ENCODE measurements at places on chromosomes 2 and 18.
A peak's percentile ranks its signal among the peaks of the same experiment; 100 is the strongest.

DNA sequence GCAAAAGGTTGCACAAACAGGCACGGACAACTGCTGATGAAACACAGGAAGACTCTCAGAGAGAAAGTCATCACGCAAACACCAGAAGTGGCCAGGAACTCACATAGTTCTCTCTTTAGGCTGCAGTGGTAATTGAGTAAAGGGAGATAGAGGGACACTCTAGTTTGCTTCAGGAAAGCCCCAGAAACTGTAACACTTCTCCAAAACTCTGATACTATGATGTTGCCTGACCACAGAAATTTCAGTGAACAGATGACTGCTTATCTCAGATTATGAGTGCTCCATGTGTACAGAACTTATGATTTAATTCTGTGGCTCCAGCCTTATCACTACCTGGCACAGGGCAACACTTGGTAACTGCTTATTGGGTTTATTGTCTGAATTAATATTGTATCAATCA, 311.5 kb upstream of the GYPC start:
- no peak for DNase-seq

GRCh38 chr18:44558767-44559166, 121.9 kb upstream of the SETBP1 start:
- no peak for DNase-seq

DNA sequence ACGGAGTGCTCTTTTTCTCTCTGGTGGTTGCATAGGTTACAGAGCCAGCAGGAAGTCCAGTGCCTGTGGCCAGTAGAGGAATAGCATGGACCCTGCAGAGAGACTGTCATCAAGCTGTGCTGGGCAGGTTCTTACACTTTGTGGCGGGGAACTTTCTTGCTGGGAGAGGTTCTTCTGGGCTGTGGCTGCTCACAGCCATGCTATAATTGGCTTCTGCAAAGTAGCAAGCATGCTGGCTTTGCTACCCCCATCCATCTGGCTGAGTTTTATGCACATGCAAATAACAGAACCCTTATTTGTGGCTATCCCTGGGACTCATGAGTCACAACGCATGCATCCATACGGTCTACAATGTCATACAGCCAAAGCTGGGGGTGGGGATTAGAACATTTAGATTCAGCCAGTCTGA, 68.9 kb downstream of the PLCL1 start:
- DNase-seq = no peak

DNA sequence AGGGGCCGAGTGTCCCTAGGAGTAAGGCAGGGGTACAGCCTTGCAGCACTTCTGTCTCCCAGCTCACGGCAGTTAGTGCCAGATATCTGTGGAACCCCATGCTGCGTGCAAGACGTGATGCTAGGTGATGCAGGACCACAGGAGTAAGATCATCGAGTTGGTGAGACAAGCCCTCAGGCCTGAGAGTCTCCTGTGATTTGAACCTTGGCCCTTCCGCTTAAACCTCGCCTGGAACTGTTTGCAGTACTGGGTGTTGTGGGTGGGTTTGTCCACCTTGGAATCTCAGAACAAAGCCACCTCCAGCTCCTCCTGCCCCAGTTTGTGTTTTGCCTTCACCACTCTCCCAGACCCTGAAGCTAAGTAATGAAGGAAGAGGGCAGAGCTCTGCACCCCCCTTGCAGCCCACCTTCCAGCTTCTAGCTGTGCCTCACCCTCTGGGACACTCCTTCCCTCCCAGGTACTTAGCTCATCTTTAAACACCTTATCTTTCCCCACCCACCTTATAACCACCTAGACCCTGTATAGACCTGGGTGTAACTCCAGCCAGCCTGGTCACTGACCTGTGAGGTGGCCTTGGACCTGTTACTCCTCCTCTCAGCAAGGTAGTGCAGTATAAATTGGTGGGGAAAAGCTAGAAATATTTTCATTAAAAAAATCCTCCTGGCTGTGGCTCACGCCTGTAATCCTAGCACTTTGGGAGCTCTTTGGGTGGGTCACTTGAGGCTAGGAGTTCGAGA, 6.6 kb downstream of the CNNM4 start:
- no peak for DNase-seq

DNA sequence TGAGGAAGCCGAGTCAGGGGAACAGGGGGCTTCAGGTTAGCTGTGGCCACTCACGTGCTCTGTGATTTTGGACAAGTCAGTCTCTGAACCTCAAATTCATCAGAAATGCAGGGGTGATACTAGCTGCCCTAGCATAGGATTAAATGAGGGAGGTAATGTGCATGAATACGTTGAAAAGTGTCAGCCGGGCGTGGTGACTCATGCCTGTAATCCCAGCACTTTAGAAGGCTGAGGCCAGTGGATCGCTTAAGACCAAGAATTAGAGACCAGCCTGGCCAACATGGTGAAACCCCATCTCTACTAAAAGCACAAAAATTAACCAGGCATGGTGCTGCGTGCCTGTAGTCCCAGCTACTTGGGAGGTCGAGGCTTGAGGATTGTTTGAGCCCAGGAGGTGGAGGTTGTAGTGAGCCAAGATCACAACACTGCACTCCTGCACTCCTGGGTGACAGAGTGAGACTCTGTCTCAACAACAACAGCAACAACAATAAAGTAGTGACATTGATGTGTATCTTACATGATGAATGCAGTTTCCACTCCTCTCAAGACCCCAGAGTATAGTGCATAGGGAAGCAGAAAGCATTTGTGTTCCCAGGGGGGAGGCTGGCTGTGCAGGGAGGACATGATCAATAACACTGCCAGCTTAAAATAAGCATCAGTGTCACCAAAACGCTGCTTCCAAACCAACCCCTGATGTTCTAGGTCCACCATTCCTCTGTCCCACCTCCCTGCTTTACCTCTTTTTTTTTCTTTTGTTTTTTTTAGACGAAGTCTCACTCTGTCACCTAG, 68.8 kb downstream of the HNRNPLL start:
- no peak for DNase-seq

GRCh38 chr2:216775043-216775453, 79.7 kb upstream of the IGFBP5 start:
- DNase-seq = no peak

DNA sequence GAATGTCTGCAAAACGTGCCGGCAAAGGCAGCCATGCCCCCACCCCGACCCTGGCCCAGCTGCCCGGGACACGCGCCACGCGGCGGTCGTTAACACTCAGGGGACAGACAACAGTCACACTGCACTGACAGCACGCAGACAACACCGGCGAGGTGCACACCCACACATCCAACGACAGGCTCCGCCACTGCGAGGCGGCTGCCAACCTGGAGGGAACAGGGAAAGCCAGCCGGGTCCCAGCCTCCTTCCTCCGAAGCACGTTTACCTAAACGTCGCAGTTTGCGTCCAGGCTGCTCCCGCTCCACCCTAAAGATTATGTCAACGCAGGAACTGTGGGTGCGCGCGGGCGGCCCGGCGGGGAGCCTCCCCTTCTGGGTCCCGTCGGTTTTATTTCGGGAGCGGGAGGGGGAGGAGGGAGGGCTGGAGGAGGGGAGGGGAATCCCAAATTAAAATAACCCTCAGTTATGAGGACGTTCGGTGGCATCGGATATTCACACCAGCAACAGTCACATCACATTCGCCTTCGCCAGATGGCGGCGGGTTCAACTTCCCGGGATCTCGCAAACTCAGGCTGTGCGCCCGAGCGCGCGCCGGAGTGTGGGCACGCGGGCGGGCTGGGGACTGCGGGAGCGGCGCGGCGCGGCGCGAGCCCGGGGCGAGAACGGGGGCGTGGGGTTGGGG, 644 bp downstream of the PTGR3 start:
- peak; percentile 63 for DNase-seq

DNA sequence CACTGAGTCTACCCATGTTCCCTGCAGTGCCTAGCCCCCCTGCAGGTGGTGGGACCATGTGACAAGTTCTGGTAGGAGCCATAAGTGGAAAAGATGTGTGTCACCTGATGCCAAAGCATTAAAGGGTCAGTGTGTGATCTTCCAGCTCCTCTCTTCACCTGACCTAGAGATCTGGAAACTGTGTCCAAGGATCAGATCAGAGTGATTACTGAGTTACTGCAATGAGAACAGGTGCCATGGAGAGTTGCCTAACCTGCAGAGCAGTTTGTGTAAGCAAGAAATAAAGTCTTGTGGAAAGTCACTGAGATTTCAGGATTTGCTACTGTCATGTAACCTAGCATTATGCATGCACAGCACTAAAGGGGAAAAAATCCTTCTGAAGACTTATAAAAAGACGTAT, 90.6 kb downstream of the ACVR1C start:
- DNase-seq = no peak

GRCh38 chr2:37000318-37000717, 34.0 kb upstream of the STRN start:
- DNase-seq = no peak

GRCh38 chr2:164746713-164747112, 94.9 kb downstream of the COBLL1 start:
- DNase-seq = no peak

DNA sequence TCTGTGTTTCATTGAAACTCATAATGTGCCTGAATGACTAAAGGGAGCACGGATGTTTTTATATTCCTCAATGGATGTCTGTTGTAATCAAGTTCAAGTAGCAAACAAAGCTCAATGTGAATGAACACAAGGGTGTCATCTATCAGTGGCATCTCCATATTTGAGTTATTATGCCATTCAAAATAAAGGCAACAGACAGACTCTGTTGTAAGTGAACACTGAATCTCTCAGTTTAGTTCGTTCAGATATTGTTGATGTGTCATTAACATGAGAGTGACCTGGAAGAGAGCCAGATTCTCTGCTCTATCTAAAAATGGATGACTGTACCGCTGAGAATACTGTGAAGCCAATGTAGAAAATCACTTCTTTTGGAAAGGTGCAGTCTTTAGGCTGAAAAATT, 118.7 kb downstream of the NUP35 start:
- DNase-seq = no peak

DNA sequence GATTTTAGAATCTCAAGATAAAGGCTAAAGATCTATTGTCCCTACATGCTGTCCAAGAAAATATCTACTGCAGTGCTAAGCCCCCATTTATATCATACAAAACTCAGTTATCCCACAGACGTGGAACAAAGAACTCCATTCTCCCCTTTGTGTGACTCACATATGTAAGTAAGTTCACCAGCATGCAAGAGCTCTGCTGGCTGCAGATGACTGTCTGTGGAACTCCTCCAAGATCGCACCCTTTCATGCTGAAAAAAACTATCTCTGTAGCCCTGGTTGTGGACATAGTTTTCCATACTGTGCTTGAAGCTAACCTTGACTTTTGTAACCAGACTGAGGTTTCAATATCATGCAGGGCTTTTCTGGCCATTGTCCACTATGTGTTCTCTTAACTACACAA, 207.1 kb downstream of the ZNF521 start:
- no peak for DNase-seq

GRCh38 chr2:102895376-102895775, 133.5 kb downstream of the TMEM182 start:
- no peak for DNase-seq

- DNase-seq = no peak
These were observed 306.0 kb upstream of the EPC2 start for GRCh38 chr2:148338541-148338940.

GRCh38 chr2:218063486-218063885, 5.6 kb upstream of the RUFY4 start:
- no peak for DNase-seq

- DNase-seq = peak; percentile 20
These were observed 871 bp upstream of the ALS2 start for GRCh38 chr2:201781557-201782051.

DNA sequence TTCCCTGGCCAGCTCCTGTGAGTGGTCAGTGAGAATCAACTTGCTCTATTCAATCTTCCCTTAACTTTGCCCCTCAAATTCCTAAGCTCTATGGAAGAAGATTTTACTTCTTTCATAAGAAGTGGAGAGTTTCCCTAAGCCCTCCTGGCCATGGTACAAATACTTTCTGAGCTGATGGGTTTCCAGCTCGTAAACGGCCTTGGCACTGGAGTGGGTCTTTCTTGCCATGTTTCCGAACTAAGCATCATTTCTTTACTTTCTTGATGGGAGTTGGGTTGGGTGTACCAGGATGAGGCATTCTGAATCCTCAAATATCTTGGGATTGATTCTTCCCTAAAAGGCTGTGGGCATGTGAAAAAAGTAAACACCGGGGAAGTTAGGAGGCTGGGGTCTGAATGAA, 72.5 kb downstream of the ACKR3 start:
- DNase-seq = no peak

Measured in stimulated activated CD4-positive, alpha-beta T cell treated with anti-CD3 and anti-CD28 coated beads, Interleukin-2, amount 100 ng/mL, for 24 hours (primary cell).